ENCODE measurements at places on chromosomes 2 and 18.

- DNase-seq = peak; percentile 14
These were observed 15.0 kb upstream of the ELOA2 start for GRCh38 chr18:47050468-47050867.

GRCh38 chr18:54776282-54776977 lies 51.8 kb upstream of the RAB27B start:
- peak; percentile 95 for DNase-seq

GRCh38 chr2:134141598-134142340 lies 112.1 kb upstream of the MGAT5 start:
- DNase-seq = no peak

DNA sequence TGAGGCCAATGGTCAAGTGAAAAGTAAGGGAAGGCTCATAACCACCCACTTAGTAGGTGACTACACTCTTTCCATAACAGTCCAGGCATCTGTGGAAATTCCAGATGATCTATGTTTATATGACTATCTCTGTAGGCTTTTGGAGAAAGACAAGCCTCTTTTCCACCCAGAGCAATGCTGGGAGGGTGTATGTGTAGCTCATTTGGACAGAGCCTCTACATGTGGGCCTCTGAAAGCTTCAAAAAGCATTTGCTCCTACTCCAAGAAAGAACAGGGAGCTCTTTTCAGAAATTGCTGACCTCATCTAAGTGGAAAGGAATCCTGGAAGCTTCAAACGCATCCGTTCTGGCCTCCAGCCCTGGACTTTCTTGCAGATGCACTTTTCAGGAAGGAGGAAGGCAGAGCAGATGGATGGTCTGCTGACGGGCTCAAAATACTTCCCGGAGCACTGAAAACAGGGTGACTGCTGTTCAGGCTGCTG lies 308.7 kb downstream of the LRATD1 start:
- DNase-seq = no peak

DNA sequence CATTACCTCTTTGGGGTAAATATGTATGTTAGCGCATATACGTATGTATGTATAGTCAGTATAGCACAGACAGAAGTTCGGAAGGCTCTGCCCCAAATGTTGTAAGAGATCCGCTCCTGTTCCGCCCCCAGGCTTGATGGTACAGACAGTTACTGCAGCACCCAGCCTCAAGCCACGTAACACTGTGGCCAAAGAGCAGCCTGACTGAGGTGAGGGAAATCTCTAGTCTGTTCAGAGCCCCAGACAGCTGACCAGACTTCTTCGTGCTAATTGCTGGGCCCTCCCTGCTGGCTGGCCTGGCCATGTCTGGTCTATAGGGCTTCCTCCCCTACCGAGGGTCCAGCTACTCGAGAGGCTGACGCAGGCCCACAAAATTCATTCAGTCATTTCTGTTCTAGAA lies 7.8 kb downstream of the CRACDL start:
- no peak for DNase-seq

GRCh38 chr2:189624648-189625355 lies 36.5 kb upstream of the ASNSD1 start:
- DNase-seq = no peak

DNA sequence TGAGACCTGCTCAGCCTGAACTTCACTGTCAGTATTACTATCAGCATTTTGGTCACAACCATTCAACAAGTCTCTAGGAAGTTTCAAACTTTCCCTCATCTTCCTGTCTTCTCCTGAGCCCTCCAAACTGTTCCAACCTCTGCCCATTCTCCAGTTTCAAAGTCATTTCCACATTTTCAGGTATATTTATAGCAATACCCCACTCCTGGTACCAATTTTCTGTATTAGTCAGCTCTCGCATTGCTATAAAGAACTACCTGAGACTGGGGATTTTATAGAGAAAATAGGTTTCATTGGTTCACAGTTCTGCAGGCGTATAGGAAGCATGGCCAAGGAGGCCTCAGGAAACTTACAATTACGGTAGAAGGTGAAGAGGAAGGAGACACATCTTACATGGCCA lies 27.3 kb downstream of the KCNF1 start:
- DNase-seq = no peak

- no peak for DNase-seq
These were observed 64.0 kb downstream of the BOLA3 start for GRCh38 chr2:74083750-74084149.

- DNase-seq = no peak
These were observed 734.2 kb upstream of the SALL3 start for GRCh38 chr18:78245451-78245850.

GRCh38 chr18:48228301-48228715 lies 180.9 kb downstream of the ZBTB7C start:
- no peak for DNase-seq

DNA sequence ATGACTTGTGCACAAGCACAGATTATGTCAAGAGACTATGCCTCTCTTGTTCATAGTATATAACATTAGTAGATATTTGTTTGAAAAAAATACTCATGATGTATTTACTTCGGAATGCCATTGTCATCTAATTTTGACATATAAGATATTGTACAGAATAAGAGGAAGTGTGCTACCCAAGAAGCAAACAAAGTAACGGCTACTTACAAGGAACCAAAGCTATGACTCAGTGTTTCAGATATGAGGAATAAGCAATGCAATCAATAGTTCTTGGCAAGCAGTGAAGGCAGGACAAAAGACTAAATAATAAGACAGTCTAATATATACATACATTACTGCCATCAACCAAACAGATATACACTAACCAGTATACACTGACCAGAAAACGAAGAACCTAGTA lies 256.3 kb downstream of the CCDC178 start:
- DNase-seq = no peak

GRCh38 chr2:119204525-119204924 lies 19.1 kb upstream of the STEAP3 start:
- DNase-seq = no peak

GRCh38 chr2:163919717-163920116 lies 183.9 kb upstream of the FIGN start:
- no peak for DNase-seq

- DNase-seq = no peak
These were observed 305.3 kb downstream of the NDUFA10 start for GRCh38 chr2:239719791-239720360.

DNA sequence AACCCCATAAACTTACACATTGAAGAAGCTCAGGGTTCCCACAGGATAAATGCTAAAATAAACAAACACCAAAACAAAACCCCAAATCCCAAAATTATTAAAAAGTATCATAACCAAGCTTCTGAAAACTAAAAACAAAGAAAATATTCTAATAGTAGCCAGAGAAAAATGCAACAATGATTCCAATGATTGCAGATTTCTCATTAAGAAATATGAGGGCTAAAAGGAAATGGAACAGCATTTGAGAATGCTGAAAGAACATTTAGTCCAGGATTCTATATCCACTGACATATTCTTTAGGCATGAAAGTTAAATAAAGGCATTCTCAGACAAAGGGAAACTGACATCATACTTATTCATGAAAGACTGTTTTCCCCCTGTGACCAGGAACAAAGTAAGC lies 212.4 kb downstream of the SLC4A10 start:
- DNase-seq = no peak

DNA sequence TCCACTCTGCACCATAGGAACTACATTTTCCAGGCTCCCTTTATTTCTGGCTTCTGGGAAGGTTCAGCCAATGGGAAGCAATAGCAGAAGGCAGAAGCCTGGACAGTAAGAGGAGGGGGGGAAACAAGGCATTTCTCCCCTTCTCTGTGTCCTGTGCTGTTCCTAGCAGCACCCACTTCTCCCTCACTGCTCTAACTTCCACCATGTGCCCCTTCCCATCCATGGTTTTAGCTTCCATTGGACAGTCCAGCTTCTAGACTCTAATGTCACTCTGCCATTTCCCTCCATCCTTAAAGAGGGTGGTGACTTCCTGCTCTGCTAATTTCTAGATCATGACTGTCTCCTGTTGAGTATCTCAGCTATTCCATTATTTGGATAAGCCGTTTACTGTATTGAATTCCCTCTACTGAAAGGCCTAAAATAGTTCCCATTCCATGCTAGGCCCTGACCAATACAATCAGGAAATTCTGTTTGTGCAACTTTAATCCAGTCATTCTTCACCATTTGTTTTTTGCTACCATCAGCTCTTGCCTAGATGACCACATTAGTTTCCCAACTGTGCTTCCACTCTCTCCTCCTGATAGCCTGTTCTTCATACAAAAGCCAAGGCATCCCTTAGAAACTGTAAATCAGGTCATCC lies 20.8 kb upstream of the LYPD1 start:
- no peak for DNase-seq

GRCh38 chr2:237962432-237963084 lies 4.3 kb upstream of the UBE2F start:
- DNase-seq = no peak

- no peak for DNase-seq
These were observed 58.7 kb downstream of the STEAP3 start for GRCh38 chr2:119282146-119282995.

DNA sequence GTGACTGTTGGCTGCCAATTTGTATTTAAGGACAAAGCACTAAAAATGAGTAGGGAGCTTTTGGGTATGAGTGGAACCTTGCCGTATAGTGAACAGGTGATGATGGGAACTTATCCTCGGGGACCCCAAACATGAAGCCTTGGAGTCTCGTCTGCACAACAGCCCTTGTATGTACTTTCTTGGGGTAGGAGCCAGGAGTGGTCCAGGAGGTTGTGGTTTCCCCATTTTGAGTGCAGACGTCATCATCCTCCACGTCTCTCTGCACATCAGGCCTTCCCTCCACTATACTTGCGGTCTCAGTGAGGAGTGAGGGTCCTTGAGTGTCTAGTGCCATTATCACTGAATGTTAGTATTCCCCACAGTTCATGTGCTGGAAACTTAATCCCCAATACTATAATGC lies 101.5 kb upstream of the HS6ST1 start:
- DNase-seq = no peak

- DNase-seq = no peak
These were observed 2.7 kb downstream of the CHAC2 start for GRCh38 chr2:53770264-53770663.

DNA sequence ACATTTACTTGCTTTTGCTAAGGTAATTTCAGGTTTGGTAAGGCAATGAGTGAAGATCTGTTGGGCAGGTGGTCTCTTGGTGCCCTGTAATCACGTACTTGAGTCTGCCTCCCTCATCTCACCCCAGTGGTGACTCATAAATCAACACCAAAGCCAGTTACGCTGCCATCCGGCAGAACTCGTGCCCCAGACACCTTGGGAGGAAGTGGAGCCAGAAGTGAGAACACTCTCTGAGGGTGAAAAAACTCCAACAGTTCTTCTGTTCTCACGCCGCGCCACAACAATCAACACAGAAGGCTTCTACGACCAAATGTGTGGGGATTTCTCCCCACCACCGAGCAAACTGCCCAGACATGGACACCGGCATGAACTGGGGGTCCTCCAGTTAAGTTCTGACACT lies 206.2 kb downstream of the ARL4C start:
- DNase-seq = no peak

- DNase-seq = no peak
These were observed 70.8 kb upstream of the STK17B start for GRCh38 chr2:196242131-196242620.

- DNase-seq = no peak
These were observed 56.7 kb downstream of the NEMP2 start for GRCh38 chr2:190477661-190478454.

GRCh38 chr2:37080689-37081088 lies 3.5 kb downstream of the HEATR5B start:
- no peak for DNase-seq

GRCh38 chr2:241944821-241945220 lies 75.3 kb downstream of the RTP5 start:
- no peak for DNase-seq

- DNase-seq = no peak
These were observed 33.3 kb downstream of the WDR75 start for GRCh38 chr2:189474526-189474925.

DNA sequence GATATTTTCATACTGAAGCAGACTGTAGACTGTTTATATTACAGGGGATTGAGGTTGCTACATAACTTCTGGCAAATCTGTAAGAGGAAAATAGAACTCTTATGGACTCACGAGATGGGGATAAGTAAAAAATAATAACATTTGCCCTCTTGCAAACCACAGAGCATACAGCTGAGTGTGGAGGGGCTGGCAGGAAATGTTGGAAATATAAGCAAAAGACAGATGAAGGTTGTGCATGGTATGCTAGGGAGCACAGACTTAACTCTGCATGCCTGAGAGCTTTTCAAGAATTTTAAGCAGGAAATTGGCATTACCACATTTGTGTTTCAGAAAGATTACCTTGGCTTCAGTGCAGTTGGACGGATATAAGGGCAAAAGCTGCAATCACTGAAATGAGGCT lies 411.1 kb downstream of the RAD51AP2 start:
- DNase-seq = no peak

DNA sequence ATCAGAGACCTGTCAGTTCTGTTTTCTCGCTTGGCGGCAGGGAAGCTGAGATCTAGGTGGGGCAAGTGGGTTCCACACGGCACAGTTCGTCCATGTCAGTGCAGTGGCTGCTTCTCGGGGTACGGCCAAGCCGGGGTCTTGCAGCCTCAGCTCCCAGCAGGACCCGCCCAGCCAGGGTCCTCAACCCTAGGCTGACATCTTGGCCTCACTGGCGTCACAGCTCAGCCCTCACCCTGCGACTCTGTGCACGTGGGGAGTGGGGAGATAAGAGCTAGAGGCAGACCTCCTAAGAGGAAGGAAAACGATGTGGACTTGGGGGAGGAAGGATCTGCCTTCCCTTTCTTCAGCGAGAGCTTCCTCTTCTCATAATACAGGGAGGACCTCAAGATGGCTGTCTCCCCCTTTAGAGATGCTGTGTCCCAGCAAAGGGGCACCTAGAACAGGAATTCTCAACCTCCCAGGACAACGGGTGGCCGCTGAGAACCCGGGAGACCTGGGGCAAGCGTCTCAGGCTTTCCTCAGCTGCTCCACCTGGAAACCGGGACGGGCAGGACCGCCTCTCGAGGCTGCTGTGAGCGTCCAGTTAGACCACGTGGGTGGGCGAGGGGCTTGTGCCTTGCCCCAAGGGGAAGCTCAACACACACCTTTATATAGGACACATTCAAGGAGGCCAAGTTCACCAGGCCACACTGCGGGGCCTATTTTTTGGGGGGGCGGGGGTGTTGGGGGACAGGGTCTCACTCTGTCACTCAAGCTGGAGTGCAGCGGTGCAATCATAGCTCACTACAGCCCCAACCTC lies 23.5 kb upstream of the KLF11 start:
- no peak for DNase-seq

DNA sequence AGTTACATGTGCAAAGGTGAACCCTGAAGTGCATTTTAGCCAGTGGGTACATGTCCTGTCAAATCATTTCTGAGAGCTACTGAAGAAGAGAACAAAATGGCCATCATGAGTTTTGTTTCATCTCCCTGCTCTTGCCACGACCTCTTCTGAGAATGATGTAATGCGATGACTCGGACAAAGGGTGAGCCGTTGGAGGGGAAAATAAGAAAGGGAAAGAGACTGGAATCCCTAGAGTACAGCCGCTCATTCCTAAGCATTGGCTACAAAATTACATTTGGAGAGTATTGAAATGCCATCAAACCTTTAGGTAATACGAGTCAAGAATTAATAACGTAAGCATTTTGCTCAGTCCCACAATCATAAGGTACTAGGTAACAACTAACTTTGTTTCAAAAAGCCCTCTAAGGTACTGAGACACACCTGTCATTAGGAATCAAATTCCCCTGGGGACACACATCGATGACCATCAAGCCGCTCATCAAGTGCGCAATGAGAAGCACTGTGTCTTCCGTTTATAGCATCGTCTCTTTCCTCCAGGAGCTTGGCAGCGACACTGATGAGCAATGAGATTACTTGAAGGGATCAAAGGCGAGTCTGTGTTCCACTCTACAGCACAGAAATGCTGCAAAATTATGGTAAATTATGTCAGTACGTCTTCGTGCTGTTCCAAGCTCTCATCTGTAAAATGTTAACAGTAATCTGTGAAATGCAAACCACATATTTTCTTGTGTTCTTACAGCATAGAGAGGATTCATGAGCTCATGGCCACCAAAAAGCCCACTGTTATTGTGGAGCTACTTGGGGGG lies 97.3 kb upstream of the PIEZO2 start:
- no peak for DNase-seq
